GM19239 (cell line): ENCODE measurements at places on chromosomes 12 and 14.

DNA sequence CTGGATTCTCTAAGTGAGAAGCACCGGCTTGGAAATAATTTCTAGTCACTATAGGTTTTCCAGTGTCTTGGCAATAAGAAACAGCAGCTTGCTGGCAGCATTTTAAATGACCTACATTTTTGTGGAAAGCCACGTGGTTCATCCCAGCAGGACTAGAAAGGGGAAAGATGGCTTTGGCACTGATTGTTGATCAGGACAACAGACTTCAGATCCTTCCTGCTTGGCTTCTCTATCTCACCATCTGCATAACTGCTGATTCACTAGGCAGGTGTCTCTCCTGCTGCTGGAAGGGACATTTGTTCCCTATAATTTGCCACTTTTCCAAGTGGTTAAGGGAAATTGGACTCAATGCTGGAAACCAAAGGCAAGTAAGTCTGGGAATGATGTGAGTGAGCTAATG is 131.0 kb downstream of the TTC8 start:
- DNase-seq, result no peak

DNA sequence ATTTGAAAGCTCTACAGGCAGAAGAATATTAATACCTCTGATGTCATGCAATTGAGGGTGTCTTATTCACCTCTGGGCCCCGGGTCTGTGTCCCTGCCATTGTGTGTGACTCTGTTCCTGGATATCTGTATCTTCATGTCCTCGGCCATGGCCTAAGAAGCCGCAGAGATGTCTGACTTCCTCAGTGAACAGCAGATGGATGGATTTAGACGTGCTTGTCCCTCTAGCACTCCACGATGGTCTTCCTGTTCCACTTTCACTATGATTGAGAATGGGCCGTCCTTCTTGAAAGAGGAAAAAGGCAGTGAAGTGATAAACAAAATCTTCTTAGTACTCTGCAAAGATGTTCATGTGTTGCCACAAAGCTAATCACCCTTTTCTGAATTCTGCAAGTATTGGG is 217.4 kb downstream of the SLC41A2 start:
- DNase-seq, result no peak

DNA sequence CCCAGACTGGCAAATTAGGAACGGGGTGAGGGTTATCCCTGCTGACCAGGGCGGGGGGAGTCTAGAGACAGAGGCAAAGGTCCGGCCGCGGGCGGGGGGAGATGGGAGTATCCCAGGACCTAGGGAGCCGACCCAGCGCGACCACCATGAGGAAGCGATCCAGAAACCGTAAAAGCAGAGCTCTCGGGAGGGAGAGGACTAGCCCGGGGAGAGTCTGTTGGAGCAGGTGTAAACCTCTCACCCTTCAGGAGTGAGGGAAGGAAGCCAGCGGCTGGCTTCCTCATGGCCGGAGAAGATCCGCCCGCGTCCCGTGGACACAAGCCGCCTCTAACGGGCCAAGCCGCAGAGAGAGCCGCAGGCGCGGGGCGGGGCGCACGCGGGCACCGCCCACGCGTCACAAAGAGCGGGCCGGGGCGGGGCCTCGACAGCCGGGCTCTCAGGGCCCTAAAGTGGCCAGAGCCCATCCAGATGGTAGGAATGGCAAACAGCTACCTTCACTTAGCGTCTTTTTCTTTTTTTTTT is at the start of gene ACRBP:
ACRBP (minus strand) TSS at position 350 of the 522 bp plus-strand sequence; CDS start at position 284, 66 bp downstream.
- DNase-seq, result peak; percentile 74

DNA sequence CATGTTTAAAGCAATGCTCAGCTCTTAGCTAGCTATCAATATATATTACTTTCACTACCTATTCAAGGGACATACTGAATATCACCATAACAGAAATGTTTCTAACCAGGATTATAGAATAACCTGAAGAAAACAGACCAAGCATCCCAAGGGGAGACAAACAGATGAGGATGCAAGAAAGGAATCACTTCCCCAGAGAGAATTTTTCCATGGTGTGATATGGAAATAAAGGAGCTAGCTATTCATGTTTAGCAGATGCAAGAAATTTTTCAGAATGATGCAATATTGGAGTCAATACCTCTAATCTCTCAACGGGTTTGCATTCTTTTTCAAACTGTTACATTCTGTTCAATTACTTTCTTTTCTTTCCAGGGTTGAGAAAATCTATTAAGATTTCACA is 538.9 kb upstream of the FLRT2 start:
- no peak for DNase-seq

GRCh38 chr14:61752626-61753025 is 9.6 kb upstream of the SNAPC1 start:
- no peak for DNase-seq

DNA sequence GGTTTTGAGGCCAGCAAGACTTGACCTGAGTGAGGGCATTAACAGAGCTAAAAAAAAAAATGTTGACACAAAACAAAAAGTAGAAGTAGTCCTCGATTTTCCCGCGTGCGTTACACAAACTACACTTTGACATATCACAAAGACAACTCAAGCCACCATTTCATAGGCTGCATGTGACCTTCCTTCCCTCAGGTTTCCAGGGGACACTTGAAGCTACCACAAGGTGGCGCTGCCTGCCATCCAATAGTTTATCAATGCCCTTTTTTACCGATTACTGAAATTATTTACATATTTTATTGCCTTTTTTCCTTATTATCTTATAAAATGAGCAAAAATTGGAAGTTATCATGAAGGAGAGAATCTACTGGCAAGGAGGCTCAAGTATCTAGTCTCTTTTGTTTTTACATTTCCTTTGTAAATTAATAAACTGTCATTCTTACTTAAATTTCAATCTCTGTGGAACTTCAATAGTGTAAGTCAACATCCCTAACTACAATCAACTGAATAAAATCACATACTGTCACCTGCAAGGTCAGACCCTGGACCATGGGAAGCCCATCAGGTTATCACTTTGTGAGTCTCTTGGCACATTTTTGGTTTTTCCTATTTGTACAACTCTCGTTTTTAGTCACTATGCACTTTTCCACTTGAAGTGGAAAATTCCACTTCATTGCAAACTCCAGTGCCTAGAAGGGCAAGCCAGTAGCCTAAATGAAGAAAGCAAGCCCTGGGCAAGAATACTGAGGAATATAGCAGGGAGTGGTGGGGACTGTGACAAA is 84.6 kb upstream of the CPSF6 start:
- DNase-seq, result peak; percentile 38

- no peak for DNase-seq
Measured at GRCh38 chr12:103802586-103802886, 38.5 kb downstream of the NT5DC3 start.

DNA sequence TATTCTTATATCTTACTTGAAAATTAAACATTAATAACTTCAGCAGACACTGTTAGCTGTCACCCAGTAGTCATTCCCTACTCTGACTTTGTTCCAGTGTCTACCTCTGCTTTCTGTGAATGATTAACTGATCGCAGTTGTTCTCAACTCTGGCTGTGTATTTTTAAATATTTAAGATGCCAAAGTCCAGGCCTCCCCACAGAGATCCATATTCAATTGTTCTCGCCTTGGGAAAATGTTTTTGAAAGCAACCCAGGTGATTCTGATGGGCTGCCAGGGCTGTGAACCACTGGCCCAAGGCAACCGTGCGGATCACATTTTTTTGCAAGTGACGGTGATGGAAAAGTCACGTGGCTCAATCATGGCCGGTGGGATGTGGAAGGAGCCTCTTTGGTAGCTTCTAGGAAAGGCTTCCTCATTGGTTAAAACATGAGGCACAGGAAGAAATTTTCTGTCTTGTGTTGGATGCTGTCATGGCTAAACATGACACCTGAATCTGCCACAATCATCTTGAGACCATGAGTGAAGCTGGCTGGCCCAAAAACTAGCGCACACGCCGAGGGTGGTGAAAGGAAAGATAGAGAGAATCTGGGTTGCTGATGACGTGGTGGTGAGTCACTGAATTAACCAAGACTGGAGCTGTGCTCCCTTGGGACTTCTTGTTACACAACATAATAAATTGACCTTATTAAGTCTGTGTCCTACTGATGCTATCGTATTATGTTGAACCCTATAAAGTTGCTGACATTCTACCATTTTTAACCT is 37.2 kb downstream of the RDH12 start:
- DNase-seq, result no peak

DNA sequence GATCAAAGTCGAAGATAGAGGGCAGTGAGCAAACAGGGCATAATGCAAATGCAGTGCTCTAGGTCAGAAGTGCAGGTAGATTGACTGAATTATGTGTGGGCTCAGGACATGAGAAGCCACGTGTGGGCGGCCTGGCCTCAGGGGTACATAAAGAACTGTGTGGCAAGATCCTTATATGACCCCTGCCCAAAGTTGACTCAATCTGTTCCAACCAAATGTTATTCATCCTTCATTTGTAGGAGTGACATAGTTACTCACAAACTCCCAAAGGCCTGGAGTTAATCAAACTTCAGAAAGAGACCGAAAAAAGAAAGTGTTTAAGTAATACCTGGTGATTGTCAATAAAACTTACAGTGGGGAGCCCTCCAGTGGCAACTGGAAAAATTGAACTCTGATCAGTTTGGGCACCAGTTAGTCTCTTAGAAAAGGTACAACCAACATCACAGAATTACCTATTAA is 150.4 kb upstream of the FAR2 start:
- DNase-seq, result no peak

DNA sequence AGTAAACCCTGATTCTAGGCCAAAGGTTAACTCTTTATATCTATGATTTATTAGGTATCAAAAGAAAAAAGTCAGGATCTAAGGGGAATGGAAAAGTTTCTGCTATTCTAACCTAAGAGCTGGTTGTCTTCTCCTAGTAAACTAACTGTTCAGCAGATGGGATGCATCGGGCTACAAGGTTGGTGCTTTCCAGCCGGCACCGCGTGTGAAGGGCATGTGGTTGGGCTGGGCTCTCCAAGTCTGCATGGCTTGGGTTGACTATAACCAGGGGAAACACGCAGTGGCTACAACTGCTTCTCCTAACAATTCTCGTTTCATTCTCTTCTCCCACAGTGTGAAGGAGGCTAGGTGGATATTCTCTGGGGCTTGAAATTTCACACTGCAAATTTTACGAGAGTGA is 354.5 kb downstream of the APAF1 start:
- no peak for DNase-seq

DNA sequence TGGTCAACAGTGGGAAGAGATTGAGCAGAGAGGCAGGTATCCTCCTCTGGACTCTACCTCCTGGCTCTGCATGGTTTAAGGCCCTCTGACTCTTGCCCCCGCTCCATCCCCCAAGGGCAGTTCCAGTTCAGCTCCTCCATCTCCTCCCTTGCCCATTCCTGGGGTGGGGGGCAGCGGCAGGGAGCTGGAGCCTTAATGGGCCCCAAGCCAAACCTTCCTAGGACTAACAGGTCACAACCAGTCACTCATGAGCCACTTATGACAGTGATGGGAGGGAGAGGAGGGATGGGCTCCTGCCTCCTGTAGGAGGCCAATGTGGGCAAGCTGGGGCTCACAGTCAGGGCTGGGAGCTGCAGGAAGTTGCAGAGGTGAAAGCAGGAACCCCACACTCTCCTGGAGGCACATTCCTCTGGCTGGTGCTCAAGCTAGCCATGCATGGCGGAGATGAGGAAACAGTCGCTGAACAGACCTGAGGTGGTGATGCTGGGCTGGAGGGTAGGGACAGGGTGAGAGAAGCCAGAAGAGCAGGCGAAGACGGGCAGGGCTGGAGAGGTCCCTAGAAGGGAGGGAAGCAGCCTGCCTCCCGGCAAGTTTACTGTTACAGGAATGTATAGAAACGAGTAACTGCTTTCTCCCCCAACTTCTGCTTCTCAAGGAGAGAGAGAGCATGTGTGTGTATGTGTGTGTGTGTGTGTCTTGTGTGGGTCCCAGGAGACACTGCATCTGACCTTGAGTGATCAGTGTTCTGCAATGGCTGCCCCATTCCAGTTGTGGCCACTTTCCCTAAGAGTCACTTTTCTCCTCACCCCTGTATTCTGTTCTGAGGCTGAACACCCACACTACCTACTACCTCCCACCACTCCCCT is 5.0 kb upstream of the RAPGEF3 start:
- DNase-seq, result no peak

GRCh38 chr12:1071182-1071581 is 80.2 kb downstream of the ERC1 start:
- DNase-seq, result no peak

DNA sequence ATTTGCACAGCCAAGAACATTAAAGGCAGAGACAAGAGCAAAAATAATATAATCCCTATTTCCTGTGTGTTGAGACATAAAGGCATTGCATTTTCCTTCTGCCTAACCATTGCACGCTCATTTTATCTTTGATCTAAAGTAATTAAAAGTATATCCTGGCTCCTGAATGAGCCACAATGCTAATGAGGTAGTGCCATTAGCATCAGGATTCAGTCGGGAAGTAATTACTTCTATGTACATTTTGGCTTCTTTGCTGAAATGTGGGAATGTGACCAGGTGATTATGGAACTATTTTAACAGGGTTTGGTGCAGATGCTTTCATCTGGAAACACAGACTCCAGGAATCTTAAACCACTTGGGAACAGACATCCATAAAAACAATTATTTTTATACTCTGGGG is 77.4 kb downstream of the TMTC1 start:
- DNase-seq, result no peak

DNA sequence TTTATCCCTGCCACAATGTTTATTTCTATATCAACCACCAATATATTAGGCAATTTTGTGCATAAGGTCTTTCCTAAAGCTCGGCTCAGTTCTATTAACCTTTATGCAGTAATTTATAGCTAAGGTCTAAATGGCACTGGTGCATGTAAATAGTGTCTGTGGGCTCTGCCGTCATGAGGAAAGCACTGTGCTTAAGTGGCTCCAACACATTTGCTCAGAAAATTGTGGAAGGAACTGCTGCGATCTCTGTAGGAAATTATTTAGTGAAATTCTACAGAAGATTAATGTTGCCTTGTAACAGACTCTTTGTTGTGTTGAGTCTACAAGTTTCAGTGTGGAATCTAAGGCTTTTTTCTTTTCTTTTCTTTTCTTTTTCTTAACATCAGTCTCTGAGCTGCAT is 54.0 kb upstream of the EGLN3 start:
- DNase-seq, result no peak

DNA sequence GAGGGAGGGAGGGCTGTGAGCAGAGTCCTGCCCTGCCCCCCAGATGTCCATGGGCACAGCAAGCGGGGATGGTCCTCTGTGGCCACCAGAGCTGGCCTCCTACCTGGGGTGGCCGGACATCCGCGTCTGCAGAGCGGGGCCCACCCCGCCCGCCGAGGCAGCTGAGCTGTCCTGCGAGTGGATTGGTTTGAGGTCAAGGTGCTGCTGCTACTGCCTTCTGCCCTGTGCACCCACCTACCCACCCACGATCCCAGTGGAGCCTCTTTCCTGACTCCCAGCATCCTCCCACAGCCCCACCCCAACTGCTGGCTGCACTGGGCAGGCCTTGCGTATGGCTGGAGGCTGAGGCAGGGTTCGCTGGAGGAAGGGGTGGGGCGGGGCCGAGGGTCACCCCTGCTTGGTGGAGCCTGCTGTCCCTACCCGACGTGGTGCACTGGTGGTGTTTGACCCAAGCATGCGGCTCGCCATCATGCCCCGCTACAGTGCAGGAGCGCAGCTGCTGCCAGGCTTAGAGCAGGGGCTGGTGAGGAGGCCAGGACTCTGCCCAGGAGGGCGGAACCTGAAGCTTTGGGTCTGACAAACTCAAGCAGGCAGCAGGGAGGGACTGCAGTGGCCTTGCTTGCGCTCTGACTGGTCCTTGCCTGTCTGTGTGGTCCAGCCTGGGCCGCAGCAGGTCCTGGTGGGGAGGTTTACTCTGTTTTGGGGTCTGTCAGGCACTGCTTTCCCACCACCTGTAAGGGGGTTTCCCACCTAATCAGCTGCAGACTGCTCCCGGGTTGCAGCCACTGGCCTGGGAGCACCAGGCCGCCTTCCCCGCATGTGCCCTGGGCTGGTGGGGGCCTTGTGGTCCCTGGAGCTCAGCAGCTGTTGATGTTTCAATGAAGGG is 23.7 kb downstream of the CEP170B start:
- DNase-seq, result no peak
